ENCODE measurements at places on chromosomes 5 and 9.

- no peak for DNase-seq
Observed at GRCh38 chr5:58183078-58183785, 276.7 kb downstream of the PLK2 start.

DNA sequence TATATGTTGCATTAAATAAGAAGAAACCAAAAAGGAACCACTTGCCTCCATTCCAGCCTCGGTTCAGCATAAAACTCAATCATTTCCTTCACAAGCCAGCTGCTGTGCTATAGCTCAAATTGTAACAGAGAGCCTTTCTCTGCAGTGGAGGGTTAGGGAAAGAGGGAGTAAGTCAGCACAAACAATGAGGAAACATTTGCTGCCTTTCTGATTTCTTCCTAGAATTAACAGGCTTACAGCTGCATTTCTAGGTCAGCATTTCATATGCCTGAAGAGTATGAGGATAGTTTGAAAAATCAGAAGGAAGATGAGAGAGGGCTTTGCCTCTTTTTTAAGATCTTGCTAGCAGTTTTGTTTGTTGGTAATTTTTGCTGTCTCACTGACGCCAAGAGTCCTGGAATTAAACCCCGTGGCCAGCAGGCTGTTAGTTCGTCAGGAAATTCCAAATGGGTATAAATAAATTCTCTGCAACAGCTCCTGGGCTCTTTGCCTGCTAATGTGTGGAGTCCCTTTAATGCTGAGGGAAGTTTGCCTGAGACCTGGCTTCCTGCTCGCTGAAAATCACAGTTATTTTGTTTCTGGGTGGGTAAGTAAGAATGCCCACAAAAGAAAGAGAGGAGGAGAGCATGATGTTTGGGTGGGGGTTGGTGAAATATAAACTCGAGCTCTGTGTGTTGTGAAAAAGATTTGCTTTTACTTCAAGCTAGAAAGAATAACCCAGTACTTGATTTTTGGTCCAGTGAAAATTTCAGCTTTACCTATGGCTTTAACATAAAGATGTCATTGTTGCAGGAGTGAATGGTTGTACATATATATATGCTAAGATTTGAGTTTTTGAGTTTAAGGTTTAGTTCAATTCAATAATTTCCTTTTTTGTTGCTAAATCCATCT is 148.1 kb upstream of the DMRT1 start:
- DNase-seq, result no peak

DNA sequence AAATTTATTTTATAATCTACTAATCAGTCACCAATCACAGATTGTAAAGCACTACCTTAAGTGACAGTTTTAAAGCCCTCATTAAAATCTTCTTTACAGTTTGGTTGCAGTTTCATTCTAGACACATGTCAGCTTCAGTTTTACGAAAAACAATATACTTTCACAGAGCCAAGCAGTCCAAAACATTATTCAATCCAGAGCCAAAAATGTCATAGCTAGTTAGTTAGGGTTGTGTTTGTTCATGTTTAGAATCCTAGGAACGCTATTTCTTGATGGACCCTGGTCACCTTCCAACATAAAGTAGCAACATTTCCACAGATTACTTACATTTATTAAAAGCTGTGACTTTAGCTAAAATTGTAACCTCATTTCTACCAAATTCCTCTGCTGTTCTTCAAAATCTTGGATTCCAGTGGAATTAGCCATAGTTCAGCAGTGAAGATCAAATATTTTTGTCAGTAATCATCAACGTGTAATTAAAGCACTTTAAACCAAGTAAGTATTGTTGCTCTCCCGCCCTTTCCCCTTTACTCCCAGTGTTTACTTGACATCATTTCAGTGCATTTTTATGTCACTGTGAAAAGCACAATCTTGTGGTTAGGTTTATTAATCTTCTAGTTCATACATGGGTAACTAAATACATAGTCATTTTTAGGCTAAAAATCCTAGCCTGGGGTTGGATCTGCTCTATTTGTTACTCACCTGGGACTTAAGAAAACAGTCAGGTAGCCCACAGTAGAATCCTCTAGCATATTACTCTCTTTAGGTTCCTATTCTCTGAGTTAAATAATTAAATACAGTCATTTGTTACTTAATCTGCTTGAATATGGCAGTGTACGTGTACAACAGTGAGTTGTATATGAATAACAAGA is 74.3 kb downstream of the NIPBL start:
- DNase-seq, result no peak

GRCh38 chr9:94937214-94937903 is 210.9 kb downstream of the AOPEP start:
- no peak for DNase-seq

- no peak for DNase-seq
Observed at GRCh38 chr5:111699324-111699723, 57.7 kb downstream of the NREP start.

GRCh38 chr9:6405371-6405770 is 7.6 kb upstream of the UHRF2 start:
- DNase-seq, result no peak

- DNase-seq, result no peak
Observed at GRCh38 chr5:1481266-1481958, 36.2 kb upstream of the SLC6A3 start.

DNA sequence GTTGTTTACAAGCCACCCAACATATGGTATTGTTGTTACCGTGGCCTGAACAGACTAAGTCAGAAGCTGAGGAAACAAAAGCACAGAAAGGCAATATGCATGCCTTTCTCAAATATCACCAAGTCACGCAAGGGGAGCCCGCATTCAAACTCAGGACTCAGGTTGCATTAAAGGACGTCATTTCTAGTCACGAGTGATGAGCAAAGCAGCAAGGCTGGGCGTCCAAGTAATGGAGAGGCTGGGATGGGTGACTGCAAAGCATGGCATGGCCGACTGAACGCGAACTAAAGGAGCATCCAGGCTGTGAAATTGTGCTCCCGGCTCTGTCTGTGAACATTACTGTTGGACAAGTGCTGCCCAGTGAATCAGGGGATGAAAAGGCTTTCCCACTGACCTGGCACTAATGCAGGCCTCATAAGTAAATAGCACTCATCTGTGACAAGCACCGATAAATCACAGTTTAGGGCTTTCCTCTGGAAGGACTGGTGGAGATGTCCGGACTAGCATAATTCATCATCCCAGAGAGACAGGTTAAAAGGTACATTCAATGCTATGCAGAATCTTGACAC is 202.8 kb downstream of the SPOCK1 start:
- DNase-seq, result no peak

DNA sequence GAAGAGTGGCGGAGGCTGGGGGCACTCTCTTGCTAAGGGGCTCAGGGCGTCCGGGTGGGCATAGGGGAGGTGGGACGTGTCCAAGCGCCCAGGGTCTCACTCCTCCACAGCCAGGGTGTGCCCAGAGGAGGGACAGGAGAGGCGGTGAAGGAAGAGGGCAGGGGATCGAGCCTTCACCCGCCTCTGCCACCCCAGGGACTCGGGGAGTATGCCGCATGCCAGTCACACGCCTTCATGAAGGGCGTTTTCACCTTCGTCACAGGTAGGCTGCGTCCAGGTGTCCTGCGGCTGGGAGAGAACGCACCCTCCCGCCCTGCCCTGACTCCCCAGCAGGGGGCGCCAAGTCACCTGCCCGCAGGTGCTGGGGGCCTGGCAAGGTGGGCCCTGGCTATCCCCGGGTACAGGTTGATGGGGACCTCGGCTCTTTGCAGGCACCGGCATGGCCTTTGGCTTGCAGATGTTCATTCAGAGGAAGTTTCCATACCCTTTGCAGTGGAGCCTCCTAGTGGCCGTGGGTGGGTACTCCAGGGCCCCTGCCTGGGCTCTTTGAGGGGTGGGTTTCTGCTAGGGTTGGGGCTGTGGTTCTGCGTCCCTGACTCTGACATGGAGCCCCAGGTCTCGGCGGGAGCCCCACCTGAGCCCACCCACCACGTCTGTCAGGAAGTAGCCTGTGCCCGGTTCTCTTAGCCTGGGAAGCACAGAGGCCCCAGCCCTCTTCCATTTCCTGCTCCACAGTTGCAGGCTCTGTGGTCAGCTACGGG is 552 bp downstream of the TMEM141 start:
- peak; percentile 51 for DNase-seq

DNA sequence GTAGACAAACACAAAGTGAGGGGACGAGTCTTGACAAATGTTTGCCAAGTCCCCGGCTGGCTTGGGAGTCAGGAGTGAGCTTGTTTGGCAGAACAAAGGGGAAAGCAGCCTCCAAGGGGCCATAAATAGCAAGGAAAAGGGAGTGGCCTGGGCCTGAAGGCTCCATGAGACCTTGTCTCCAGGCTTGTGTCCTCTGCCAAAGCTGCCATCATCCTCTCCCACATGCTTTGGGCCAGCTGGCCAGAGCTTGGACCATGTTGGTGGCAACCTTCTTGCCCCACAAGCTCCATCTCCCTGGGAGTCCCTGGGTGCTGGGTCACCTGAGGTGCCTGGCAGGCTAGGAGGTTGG is 13.3 kb upstream of the PITX1 start:
- no peak for DNase-seq

DNA sequence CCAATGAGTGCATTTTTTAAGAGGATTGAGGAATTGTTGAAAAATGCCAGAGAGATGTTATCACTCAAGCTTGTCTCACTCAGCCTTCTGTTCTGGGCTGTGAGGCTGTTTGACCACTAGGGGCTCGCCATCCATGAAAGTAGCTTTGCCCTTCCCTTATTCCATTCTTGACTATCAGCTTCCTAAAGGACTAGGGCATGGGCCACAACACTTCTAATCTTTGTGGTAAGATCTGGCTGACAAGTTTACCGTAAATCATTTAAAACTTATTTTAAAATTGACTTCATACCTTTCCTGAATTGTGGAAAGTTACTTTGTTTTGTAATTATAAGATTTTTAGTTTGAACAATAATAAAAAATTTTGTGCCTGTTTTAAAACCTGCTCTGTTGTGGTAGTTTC is 49.5 kb downstream of the TJP2 start:
- no peak for DNase-seq

DNA sequence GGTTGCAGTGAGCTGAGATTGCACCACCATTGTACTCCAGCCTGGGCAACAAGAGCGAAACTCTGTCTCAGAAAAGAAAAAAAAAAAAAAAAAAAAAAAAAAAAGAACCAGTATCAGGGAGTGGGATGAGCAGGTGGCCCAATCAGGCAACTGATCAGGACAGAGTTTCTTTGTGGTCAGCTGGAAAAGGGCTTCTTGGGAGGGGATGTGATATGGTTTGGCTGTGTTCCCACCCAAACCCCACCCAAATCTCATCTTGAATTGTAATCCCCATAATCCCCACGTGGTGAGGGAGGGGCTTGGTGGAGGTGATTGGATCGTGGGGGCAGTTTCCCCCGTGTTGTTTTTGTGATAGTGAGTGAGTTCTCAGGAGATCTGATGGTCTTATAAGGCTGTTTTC is 4.7 kb upstream of the GCNT1 start:
- no peak for DNase-seq

DNA sequence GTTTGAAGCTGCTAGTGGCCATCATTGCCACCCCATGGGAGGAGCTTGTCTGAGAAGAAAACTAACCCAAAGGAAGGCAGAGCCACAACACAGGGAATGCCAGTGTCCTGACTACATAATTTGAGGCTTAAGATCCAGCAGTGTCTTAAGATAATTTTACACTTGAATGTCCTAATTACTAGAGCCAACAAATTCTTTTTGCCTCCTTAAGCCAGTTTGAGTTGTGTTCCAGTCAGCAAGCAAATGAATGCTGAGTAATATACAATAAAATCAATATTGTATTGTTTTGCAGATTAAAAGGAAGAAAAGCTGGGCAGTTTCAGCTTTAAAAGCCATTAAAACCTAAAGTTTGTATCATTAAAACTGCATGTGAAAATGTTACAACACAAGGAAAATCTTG is 13.9 kb downstream of the HTR4 start:
- DNase-seq, result no peak

- DNase-seq, result no peak
Observed at GRCh38 chr9:113573046-113573958, 109.8 kb downstream of the RGS3 start.

- DNase-seq, result no peak
Observed at GRCh38 chr5:6527749-6528455, 79.2 kb downstream of the UBE2QL1 start.
